Stimulated activated CD4-positive, alpha-beta T cell treated with anti-CD3 and anti-CD28 coated beads, TNF-alpha, amount 100 ng/mL, for 48 hours (primary cell): ENCODE measurements at places on chromosomes 5 and 9.

DNA sequence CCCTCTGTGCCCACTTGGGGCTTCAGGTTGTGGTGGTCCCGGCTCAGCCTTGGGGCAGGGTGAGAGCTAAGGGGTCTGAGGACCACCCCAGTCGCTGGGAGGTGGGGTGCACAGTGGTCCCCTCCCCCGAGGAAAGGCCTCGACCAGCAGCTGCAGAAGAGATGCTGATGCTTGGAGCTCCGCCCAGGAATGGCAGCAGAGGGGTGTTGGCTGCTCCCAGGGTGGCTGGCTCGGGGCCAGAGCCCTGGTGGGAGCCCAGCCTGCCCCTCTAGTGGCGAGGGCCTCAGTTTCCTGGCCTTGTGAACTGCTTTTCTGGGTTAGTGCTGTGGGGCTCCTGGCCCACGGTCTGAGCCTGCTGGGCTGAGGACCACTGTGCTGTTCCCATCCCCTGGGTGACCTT, 1.2 kb downstream of the DIPK1B start:
- no peak for DNase-seq

DNA sequence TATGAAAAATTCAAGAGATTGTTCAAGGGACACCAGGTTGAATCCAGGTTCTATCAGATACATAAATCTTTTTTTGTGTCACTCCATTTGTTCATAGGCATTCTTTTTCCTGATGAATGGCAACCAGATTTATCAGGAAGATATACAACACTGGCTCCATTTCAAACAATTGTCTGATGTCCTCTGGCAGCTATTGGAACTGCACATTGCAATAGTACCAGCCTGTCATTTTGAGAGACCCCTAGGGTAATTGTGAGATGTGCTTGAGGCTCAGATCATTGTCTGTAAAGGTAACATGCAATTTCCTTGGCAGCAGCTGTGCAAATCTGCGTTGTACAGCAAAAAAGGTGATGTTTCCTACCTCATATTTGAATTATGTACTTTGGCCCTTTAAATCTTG, 25.9 kb downstream of the KCTD16 start:
- DNase-seq: no peak

- no peak for DNase-seq
These were observed 468.5 kb downstream of the TAF11L14 start for GRCh38 chr5:18102733-18103132.

GRCh38 chr9:99978221-99978620, 71.8 kb downstream of the STX17 start:
- DNase-seq: no peak

DNA sequence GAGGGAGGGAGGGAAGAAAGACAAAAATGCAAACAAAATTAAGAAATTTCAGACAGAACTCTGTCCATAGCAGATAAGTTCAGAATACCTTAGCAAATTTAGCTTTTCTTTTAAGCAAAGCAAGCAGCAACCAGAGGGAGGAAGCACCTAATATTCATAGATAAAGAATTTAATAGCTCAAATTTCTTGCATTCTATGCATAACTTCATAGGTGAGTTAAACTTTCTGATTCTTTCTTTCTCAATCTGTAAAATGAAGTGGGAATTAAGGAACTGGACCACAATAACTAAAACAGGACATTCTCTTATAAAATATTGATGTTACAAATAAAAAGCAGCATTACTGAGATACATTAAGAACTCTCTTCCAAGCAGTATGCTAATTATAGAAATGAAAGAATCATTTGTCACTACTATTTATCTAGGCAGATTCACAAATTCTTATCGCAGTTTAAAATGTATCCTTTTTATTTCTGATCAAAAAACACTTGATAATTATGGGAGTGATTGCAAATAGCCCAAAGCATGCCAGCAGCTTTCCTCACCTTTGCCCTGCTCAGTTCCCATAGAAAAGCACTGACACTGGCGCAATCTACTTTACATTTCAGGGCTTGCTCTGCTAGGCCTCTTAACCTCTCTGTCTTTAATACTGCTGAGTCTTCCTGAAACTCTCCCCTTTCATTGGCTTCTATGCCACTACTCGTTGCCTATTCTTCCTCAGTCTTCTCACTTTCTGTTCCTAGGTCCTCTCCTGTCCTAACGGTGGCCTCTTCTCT, 341.8 kb downstream of the PIK3R1 start:
- no peak for DNase-seq

DNA sequence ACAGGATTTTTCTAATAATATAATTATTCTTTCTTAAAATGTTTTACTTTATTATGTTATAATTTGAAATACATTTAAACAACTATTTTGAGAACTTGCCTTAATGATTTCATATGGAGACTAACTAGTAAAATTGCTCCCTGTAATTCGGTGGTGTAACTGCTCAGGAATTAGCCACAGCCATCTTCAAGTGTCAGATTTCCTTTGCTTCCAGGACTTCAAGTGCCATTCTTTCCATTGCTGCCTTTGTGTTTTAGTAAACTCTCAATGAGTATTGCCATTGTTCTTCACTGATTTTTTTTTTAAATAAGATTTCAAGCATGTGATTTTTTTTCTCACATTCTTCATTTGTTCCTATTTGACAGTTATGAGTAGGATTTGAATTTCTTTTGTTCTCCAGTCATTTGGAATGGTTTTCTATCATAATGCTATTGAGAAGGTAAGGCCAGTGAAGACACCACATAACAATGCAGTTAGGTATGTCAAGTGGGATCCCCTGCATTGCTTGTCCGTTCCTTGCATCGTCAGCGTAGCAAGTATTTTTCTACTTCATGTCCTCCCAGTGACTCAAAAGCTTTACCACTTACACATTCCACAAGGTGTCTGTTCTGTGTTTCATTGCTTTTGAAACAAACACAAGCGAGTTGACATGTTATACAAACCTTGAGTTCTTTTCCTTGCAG, 83.7 kb downstream of the LNPEP start:
- DNase-seq: no peak

- no peak for DNase-seq
These were observed 11.9 kb upstream of the PGGT1B start for GRCh38 chr5:115274584-115274983.

GRCh38 chr5:91219803-91220371, 163.2 kb downstream of the ARRDC3 start:
- no peak for DNase-seq

DNA sequence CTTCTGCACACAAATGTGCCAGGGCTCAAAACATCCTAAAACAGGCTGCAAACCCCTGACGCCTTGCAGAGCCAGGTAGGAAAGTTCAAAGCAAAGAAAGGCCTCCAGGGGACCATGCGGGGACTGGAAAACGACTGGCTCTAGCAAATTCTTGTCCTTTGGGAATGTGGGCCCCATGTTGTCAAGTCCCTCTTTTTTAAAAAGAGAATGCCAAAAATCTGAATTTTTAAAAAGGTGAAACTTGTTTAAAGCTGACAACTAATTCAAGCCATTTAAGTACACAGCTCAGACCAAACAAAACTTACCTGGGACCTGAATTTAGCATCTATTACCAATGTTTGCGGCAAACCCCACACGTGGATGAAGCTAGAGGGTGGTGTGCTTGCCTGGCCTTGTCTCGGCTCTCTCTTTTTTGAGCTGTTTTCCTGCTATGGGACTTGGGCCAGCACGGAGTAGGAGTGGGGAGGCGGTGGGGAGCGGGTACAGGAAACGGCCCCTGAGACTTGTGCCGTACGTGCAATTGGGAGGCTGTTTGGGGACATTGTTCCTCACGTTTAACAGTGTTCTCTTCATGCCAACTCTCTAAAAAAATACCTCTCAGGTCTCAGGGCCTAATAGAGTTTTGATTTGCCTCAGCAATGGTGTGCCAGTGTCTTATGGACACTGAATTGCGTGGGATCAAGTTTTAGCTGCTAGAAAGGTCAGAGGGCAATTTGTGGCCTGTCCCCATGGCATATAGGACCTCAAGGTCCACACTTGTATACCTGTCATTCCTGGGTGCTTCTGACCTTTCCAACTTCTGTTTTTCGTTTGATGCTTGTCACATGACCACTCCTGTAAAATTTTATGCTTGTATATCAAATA, 15.1 kb upstream of the PHF19 start:
- no peak for DNase-seq

DNA sequence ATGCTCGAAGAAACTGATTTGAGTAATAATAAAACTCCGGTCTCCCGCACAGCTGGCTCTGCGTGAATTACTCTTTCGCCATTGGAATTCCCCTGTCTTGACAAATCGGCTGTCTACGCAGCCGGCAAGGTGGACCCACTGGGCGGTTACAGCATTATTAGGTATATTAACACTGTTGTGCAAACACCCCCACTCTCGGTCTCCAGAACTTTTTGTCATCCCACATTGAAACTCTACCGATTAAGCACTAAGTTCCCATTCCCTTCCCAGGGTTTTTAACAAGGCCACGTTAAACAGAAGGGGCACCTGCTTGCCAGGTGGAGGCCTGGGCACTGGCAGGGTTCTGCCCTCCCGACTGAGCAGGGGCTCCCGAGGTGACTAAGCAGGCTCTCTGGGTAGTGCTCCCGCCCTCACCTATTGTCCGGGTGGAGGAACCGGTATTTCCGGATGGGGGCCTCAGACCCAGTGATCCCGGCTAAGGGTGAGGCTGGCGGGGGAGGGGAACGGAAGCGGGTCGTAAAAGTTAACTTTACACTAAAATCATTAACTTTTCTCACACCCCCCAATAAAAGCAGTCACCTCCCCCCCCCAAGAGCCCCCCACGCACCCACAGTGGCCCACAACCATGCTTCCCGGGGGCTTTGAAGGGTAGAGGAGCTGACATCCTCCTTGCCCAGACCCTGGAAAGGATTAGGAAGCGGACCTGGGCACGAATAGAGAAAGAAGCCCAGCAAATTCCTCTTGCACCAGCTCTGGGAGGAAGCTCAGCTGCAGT, 53.5 kb upstream of the TJP2 start:
- DNase-seq: no peak

- no peak for DNase-seq
These were observed 6.8 kb upstream of the HNRNPA0 start for GRCh38 chr5:137760719-137761516.

GRCh38 chr9:86200599-86201162, 58.8 kb downstream of the C9orf153 start:
- no peak for DNase-seq

GRCh38 chr9:21326526-21327139, 8.6 kb downstream of the KLHL9 start:
- DNase-seq: no peak

- no peak for DNase-seq
These were observed 65.9 kb upstream of the CPLX2 start for GRCh38 chr5:175805256-175806011.

GRCh38 chr5:145587710-145588109, 247.4 kb downstream of the PRELID2 start:
- no peak for DNase-seq

DNA sequence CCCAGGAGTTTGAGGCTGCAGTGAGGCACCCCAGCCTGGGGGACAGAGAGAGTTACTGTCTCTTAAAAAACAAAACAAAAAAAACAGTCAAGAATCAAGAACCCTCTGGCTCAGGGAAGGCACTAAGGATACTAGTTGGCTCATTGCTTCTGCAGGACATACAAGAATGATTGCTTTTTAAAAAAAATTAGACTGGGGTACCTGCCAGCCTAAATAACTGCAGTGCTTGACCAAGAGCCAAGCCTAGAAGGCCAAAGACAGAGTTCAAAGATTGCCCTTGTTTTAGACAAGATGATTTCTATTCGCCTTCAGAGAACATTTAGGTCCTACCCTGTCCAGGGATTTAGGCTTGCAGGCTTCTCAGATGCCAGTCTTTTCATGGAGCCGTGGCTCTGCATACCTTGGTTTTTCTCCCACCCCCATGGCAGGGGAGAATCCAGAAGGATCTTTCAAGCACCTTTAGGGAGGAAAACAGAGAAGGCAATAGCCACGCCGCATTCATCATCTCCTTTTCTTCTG, 93.7 kb upstream of the IL6ST start:
- DNase-seq: no peak

DNA sequence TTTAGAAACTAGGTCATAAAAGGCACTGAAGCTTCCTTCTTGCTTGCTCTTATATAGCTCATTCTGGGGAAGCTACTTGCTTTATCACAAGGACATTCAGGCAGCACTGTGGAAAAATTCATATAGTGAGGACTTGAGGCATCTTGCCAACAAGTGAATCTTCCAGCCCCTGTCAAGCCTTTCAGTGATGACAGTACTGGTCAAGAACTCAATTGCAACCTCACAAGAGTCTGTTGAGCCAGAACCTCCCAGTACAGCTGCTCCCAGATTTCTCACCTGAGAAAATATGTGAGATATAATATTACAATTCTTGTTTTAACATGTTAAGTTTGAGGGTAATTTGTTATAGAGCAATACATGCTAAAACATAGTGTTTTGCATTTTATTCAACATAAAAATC, 2011.0 kb upstream of the NUDT12 start:
- no peak for DNase-seq

- DNase-seq: no peak
These were observed 27.8 kb downstream of the RALGPS1 start for GRCh38 chr9:126942399-126942798.

GRCh38 chr9:34547960-34548611, 25.3 kb upstream of the ENHO start:
- no peak for DNase-seq

- no peak for DNase-seq
These were observed 126.1 kb downstream of the OLFM1 start for GRCh38 chr9:135213566-135213965.

GRCh38 chr9:126519660-126520420, 93.9 kb upstream of the LMX1B start:
- no peak for DNase-seq

DNA sequence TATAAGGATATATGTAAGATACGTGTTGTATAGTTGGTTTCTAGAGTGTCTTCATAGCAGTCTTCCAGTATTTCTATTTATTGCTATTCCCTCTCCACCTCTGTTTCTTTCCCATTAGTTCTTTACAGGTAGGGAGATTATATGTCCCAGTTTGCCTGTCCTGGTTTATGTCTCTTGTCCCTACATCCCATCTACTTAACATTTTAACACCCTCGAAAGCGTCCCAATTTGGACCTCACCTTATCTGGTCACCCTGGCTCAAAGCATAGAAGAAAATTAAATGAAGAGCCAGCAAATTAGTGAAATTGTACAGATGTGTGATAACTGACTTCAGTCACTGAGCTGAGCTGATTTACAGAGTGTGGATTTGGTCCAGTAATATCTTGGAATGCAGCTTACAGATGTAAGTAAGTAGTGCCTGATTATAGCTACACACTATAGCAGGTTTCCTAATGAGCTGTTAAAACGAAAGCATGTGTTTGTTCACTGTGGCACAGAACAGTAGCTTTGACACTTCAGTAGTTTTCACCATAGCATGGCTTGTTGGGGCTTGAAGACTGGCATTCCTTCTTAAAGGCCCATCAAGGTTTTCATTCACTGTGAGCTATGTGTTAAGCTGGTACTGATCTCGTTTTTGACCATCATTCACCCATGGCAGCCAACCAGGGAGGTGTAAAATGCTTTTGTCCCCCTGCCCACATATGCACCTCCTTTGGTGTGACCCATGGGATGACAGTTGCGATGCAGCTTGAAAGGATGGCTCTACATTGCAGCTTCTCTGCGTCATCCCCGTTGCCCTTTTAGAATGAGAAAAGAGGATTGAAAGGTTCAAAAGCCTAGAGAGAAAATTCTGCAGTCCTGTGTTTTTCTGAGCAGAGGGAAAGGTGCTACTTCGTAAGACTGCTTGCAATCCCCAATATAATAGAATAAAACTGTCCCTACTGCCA, 192.1 kb upstream of the DMRT1 start:
- no peak for DNase-seq
